ENCODE measurements at places on chromosomes 12 and 14. TPM values are rescaled to one million over a fixed set of nuclear protein-coding genes. Genes with fewer than 3 reads are reported as not detected.

- no peak for DNase-seq
These were observed 12.2 kb downstream of the TNFRSF1A start for GRCh38 chr12:6329703-6330064.

GRCh38 chr14:79493081-79493645 is 718.1 kb downstream of the DIO2 start:
- DNase-seq, result no peak

GRCh38 chr14:34713681-34714319 is 593 bp downstream of the CFL2 start:
- no peak for DNase-seq

Gene B4GALNT3
- total RNA-seq, result 23.3 TPM

DNA sequence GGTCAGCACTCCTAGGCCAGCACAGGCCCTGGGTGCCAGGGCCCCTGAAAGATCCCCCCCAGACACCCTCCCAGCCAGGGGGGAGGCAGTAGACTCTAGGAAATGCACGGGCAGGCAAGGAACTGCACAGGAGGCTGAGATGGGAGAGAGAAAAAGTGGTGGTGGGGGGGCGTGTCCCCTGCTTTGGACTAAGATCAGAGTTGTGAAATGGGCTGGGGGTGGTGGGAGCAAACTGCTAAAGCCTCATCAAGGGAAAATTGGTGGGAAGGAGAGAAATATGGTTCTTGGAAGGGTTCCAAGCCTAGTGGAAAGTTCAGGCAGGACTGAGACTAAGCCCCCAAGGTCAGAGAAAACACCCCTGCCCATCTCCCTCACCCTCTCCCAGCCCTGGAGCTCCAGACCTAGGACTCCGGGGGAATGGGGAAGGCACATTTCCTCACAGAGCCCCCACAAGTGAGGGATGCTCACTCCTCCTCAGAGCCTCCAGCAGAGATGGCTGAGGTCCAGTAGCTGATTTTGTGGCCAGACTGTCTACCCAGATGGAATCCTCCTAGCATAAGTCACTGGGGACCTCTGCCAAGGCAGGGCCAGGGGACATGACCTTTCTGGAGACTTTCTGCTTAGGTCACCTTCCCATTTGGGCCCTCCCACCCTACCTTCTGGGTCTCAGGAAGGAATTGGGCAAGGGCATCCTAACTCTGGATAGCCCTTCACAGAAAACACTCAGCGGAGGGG is 29.8 kb downstream of the FIGNL2 start:
- no peak for DNase-seq

DNA sequence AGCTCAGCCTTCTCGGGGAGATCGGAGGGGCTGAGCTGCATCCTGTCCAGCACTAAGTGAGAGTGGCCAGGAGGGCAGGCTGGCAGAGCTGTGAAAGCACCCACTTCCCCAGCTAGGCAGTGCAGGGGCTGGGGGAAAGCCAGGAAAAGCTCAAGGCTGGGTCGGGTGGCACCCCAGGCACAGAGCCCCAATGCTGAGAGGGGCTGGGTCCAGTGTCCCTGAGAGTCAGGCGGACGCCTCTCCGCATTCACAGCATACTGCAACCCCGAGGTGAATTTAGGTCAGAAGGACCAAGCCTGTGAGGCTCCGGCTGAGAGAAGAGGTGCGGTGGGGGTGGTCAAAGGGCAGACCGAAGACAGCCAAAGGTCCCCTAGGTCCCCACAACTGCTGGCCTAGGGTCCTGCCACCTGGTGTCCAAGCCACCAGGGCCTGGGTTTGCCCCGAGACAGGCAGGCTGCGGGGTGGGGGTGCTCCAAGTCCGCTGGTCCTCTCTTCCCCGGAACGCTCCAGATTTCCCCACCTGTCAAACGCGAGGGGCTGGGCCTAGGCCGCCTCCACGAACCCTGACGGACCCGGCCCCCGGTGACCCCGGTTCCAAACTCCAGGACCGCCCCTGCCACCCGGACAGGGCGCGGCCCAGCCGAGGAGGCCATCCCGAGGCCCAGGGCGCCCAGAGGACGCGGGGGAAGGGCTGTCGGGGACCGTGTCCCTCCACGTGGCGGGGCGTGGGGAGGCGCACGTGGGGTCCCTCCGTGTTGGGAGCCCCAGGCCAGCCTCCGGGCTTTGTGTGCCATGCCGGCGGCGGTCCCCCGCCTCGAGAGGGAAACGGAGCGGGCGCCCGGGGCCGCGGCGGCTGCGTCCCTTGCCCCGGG is 527 bp downstream of the CAMKK2 start:
- peak; percentile 50 for DNase-seq

DNA sequence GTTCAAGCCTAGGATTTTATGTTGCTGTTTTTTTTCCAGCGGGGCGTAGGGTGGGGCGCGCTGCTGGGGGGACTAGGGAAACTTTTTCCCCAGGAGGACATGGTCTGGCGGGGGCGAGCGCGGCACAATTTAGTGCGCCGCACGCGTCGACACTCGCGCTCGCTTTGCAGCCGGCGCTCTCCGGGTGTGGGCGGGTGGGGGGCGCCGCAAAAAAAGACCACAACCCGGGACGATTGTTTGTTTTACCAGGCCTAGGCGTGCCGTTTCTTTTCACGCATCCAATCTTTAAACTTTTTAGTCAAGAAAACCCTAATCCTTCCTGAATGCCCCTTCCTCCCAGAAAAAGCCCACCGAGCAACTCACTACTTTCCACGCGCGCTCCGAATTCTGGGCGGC is 865 bp upstream of the ZFP36L1 start:
- DNase-seq, result no peak

Gene ASB2
- total RNA-seq, result 0.35 TPM

Gene ARHGDIB
- total RNA-seq, result 0.29 TPM

DNA sequence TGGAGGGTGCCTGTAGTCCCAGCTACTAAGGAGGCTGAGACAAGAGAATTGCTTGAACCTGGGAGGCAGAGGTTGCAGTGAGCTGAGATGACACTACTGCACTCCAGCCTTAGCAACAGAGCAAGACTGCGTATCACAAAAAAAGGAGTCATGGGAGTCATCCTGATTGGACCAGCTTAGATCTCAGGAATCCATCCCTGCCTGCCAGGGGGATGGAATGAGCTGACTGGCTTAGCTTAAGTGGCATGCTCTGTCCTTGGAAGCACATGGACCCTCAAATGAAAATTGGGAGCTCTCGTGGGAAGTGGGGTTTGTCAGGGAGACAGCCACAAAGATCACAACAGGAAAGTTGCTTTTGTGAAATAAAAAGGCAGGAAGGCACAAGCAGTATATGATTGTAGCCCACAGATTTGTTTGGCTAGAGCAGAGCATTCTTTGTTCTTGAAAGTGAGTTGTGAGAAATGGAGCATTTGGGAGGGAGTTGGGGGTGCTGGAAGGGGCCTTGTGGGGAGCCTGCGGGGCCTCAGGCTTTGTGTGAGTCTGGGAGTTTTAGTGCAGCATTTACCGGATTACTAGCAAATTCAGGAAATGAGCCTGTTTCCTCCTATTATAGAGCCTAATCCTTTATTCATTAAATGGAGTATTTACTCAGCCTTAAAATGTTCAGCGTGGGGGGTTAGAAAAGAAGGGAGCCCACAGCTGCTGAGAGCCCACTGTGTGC is 30.7 kb downstream of the DGLUCY start:
- DNase-seq, result no peak

- DNase-seq, result peak; percentile 76
These were observed 30.2 kb downstream of the PEX5 start for GRCh38 chr12:7219599-7220243.

DNA sequence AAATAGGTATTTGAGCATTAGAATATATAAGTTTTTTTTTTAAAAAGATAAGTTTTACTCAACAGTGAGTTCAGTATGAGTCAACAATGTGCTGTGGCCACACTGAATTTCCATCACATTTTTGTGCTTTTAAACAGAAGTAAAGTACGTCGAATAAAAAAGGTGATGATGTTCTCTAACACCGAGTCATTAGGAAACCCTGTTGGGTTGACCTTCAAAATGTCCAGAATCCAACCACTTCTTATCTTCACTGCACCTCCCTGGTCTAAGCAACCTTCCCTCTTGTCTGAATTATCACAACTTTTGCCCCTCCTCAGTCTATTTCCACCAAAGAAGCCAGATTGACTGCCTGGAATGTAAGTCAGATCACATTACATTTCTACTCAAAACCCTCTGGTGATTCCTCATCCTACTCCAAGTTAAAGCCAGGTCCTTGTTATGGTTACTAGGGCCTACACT is 43.0 kb upstream of the SYCP3 start:
- no peak for DNase-seq

Gene RTN1
- total RNA-seq, result 0.92 TPM

- DNase-seq, result no peak
These were observed 8.1 kb upstream of the CKAP4 start for GRCh38 chr12:106255952-106256351.

Gene GALNT16
- 2.3 TPM for total RNA-seq

Gene REC8
- total RNA-seq, result 58.5 TPM

DNA sequence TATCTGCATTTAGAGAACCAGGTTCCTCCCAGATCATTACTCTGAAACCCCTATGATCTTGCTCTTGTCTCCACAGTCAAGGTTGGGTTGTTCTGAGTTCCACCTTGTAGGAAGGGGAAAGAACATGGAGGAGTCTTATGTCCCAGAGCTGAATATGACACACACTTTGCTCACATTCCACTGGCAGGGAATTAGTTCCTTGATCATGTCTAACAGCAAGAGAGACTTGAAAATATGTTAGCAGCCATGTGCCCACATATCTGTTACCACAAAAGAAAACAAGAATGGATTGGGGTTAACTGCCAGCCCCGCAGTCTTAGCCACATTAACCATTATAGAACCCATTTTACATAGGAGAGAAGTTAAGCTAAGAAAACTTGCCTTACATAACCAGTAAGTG is 71.1 kb upstream of the MDM1 start:
- no peak for DNase-seq

Gene ASCL1
- total RNA-seq, result 0.20 TPM

Gene OASL
- total RNA-seq, result not detected

Gene MYBPC1
- not detected for total RNA-seq

Gene LRRC10
- total RNA-seq, result not detected

GRCh38 chr12:64252681-64253080 is 30.6 kb upstream of the KICS2 start:
- no peak for DNase-seq

Gene REM2
- 1.4 TPM for total RNA-seq

Gene NPC2
- 133 TPM for total RNA-seq

DNA sequence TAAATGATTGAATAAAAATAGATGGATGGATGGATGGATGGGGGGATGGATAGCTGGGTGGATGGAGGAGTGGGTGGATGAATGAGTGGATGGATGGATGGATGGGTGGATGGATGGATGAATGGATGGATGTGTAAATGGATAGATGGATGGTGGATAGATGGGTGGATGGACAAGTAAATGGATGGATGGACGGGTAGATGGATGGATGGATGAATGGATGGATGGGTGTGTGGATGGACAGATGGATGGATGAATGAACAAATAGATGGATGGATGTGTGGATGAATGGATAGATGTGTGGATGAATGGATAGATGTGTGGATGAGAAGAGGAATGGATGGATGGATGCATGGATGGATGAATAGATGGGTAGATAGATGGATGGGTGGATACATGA is 490.8 kb downstream of the VRK1 start:
- DNase-seq, result no peak

Gene INSM2
- not detected for total RNA-seq

GRCh38 chr12:111067498-111067897 is 147.1 kb upstream of the MYL2 start:
- DNase-seq, result no peak

Gene NEK9
- total RNA-seq, result 56.5 TPM

DNA sequence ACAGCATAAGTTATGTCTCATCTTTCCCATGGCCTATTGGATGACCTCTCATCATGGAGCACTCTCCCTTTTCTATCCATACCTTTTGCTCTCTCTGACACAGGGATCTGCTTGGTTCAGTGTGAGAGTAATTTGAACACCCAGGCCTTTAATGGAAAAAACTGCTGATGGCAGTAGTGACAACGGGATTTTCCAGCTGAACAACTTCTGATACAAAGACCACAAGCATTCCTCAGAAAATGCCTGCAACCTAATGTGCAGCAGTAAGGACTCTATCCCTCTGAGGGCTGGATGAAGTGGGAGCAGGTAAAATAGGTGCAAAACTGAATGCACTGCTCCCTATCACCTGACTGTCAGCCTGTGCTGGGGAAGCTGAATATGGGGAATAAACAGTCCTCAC is 51.0 kb downstream of the KANSL2 start:
- DNase-seq, result no peak

- DNase-seq, result no peak
These were observed 57.1 kb downstream of the DYRK2 start for GRCh38 chr12:67705394-67706370.

DNA sequence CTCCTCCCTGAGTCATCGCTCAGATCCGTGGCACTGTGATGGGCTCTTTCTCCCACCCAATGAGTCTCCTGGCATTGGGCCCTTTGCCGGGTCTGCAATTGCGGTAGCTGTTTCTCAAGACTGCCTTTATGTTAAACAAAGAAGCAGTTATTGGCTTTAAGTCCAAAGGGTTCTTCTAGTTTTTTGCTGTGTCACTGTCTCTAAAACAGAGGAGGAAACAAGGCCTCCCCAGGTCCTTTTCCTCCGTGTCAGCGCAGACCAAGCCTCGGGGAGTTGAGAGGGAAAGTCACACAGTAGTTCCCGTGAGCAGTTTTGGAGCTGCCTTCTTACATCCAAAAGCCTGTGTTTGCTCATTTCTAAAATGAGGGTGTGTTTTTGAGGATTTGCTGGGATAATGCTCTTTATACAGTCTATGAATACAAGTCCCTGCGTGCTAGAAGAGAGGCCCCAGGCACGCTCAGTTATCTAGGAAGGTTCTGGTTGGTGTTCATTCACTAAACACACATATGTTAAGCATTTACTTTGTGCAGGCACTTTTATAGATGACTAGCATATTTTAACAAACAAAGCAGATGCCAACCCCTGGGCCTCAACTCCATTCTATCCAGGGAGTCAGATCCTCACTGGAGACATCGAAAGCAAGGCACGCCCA is 126.0 kb upstream of the PZP start:
- DNase-seq, result no peak

- DNase-seq, result no peak
These were observed 6.5 kb downstream of the TTC7B start for GRCh38 chr14:90809530-90810312.

- DNase-seq, result no peak
These were observed 4.5 kb downstream of the HOXC10 start for GRCh38 chr12:53989227-53990113.

- DNase-seq, result peak; percentile 71
These were observed 2.0 kb upstream of the ARHGEF25 start for GRCh38 chr12:57609101-57609780.
